Cortex of kidney (tissue), 1 donor: ENCODE measurements at places on chromosomes 6 and 20.

GRCh38 chr6:168089186-168090063, 10.4 kb upstream of the FRMD1 start:
- no peak for DNase-seq

- no peak for DNase-seq
Measured at GRCh38 chr20:21125072-21125848, 622 bp upstream of the KIZ start.

GRCh38 chr6:134634966-134635365, 314.9 kb downstream of the ALDH8A1 start:
- no peak for DNase-seq

DNA sequence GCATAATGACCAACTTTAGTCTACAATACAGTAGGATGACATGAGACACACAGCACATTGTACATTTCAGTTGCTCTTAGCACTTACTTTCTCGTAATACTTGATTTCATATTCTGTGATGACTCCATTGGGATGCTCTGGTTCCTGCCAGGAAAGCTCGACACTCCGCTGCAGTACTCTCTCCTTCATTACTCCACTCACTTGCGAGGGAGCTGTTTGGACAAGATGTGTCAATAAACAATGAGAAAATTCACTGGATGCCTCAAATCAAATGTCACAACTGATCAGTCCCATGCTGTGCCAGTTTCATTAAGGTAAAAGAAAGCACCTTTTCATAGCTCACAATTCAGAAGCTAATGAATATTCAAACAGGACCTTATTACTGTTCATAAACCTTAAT, 147.1 kb downstream of the EPHA7 start:
- no peak for DNase-seq

- DNase-seq, result no peak
Measured at GRCh38 chr6:23522792-23523547, 603.0 kb upstream of the NRSN1 start.

GRCh38 chr6:126907996-126908395, 210.5 kb upstream of the RSPO3 start:
- no peak for DNase-seq

DNA sequence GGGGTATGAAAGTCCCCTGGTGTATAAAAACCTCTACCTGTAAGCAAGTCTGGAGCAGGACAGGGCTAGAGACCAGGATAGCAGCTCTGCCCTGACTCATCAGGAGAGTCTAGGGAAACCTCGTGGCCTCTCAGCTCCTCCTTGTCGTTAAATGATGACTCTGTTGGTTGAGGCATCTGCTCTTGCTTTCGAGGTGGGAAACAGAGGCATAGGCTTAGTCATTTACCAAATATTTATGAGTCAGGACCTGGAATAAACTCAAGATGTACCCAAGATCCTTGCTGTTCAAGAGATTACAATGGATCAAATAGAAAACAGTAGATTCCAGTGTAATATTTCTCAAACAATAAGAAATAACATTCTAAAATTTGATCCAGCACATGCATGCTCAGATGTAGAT, 5.5 kb downstream of the MANBAL start:
- no peak for DNase-seq

GRCh38 chr6:156881687-156882629, 104.8 kb downstream of the ARID1B start:
- no peak for DNase-seq

DNA sequence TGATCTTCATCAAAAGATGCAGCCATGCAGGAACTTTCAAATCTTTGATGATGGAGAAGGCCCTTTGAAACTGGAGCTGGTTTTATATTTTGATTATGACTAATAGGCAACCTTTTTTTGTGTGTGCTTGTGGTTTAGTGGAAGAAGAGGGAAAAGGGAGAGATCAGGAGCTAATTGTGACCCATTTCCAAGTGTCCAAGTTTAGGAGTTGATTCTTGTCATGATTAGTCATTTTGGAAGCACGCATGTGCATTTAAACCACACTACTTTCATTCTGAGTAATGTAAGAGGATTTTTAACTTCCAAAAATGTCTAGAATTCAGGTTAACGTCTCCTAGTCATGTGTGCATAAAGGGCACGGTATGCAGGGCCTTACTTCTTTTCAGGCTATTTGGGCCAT, 3.5 kb downstream of the FOXO3 start:
- no peak for DNase-seq

GRCh38 chr6:25641940-25642666, 9.9 kb upstream of the SCGN start:
- DNase-seq, result no peak

GRCh38 chr20:14375416-14375985, 38.1 kb upstream of the FLRT3 start:
- DNase-seq, result no peak

- no peak for DNase-seq
Measured at GRCh38 chr6:132960720-132961119, 146.4 kb downstream of the RPS12 start.

DNA sequence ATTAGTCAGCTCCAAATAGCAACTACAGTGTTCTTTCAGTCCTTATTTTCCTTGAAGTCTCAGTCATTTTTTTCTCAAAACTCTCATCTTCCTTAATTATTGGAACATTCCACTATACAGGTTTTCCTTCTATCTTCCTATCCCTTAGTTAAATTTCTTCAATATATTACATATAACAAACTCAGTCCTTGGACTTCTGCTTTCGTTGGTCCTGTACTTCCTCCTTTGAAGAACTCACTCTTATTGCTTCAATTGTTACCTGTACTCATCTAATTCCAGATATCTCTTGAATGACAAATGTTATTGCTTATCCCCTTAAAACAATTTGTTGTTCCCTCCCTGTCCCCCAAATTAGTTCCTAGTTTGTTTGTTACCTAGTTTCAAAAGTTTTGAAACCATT, 67.7 kb upstream of the NOTCH4 start:
- DNase-seq, result no peak

- DNase-seq, result no peak
Measured at GRCh38 chr20:51386586-51386985, 155.9 kb downstream of the NFATC2 start.

DNA sequence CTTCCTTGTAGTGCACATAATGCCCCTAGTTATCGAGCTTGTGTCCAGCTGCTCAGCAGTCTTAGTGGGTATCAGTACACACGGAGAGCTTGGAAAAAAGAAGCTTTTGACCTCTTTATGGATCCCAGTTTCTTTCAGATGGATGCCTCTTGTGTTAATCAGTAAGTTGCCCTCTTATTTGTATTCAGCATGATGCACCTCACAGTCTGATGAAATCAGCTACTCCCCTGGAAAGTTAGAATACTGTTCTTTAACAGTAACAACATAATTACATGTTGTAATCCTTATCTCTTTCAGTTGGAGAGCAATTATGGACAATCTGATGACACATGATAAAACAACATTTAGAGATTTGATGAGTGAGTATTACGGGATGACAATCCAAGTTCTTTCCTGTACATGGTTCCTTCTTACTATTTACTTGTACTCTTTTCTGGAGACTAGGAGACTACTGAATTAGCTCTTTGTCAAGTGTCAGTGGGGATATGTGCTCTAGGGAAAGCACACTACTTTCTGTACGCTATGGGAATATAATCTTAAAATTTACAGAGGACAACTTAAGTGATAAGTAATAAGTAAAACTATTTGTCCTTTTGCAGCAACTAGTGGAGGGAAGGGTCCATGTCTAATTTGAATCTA, 39.1 kb downstream of the PGM3 start:
- DNase-seq, result no peak

DNA sequence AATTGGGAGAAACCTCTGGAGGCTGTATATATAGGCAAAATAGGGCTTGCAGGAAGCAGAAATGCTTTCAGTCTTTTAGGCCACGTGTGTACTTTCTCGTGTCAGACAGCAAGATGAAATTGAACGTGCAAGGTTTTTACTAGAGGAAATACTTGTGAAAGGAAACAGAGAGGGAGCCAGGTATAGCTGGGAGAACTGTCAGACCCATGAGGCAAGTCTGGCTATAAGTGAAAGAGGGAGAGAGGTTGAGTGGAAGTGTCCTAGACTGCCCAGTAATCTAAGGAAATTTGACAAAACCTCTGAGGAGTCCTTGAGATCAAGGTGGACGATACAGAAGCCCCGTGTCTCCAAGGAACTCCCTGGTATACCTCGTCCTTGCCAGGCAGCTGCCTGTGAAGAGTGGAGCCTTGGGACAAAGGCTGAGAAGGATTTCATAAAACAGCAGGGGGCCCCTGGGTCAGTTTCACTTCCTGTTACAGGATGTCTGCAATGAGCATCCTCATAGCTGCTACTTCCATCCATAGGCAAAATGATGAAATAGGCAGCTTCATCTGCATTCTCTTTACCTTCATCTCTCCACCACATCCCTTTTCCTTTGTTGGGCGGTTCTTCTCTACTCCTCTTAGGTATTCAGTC, 114.4 kb upstream of the MAP3K7 start:
- DNase-seq, result no peak

GRCh38 chr20:49685161-49685601, 28.5 kb downstream of the B4GALT5 start:
- DNase-seq, result no peak

DNA sequence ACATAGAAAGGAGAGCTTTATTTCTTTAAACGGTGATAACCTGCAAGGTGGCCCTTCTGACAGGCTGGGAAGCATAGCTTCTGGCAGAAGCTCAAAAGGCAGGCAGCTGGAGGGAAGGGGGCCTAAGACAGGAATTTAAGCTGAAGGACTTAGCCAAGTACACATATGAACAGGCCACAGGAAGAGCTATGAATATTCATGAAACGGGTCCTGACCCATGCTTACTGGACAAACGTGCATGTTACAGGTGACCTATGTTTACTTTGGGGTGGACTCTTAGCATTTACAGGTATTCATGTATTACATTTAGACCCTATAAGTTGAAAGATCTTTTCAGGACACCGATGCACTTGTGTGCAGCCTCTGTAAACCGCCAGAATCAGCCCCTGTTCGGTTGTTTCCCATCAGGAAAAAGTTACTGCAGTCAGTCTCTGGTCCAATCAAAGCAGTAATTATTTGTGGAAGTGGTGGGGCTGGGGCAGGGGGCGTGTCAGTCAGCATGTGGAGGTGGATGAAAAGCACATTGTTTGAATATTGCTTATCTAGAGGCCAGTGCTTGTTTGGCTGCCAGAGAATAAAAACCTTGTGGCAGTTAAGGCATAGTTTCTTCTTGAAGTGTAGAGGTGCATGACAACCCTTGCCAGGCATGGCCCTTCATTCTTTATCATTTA, 2.9 kb upstream of the GZF1 start:
- no peak for DNase-seq

GRCh38 chr20:4602297-4602631, 119.4 kb upstream of the PRND start:
- no peak for DNase-seq

- no peak for DNase-seq
Measured at GRCh38 chr6:782141-782540, 89.2 kb upstream of the EXOC2 start.

DNA sequence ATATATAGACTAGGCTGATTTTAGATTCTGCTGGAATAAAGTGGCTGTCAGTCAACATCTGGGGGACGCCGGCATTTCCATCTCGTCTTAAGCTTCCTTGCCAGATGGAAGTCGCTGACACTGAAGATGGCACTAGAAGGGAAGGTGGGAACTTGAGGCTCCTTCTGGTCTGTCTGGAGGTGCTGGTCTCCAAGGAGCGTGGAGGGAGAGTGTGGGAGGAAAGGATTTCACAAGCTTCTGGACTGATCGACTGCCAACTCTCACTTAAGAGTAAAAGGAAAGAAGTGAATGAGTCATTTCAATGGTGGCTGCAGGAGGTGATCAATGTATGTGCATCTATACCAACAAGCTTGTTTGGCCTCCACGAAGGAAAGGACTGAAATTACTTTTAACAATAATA, 40.4 kb downstream of the DUSP22 start:
- DNase-seq, result no peak

GRCh38 chr6:150887978-150888563, 22.6 kb downstream of the MTHFD1L start:
- DNase-seq, result no peak

DNA sequence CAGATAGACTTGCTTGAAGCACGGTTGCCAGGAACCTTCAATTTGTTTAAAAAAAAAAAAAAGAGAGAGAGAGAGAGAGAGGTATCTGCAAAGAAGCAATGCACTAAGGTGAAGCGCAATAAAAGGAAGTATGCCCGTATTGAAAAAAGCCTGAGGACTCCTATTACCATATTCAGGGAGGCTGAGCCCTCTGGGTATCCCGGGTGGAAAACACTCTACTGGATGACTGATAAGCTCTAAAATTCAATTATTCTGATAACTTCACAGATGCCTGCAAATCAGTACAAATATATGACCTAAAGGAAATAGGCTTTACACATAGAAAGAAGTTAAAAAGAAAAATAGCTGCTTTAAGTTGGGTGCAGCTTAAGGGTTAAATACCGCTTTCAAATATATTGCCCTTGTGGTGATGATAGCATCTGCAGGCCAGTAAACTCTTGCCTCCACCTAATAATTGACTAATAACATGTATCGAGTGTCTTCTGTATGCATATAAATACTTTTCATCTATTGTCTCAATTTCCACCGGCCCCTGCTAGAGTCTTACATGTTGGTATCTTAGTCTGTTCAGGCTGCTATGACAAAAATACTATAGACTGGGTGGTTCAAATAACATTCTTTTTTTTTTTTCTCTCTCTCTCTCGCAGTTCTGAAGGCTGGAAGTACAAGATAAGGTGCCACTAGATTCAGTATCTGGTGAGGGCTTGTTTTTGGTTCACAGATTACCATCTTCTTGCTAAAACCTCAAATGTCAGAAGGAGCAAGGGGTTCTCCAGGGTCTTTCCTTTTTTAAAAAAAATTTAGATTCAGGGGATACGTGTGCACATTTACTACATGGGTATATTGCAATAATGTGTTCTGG, 187.4 kb upstream of the JARID2 start:
- no peak for DNase-seq

- DNase-seq, result no peak
Measured at GRCh38 chr6:141248021-141248799, 884.5 kb upstream of the GJE1 start.

- no peak for DNase-seq
Measured at GRCh38 chr6:113120224-113120581, 736.9 kb upstream of the MARCKS start.

- no peak for DNase-seq
Measured at GRCh38 chr6:45933855-45934254, 81.8 kb downstream of the CLIC5 start.

DNA sequence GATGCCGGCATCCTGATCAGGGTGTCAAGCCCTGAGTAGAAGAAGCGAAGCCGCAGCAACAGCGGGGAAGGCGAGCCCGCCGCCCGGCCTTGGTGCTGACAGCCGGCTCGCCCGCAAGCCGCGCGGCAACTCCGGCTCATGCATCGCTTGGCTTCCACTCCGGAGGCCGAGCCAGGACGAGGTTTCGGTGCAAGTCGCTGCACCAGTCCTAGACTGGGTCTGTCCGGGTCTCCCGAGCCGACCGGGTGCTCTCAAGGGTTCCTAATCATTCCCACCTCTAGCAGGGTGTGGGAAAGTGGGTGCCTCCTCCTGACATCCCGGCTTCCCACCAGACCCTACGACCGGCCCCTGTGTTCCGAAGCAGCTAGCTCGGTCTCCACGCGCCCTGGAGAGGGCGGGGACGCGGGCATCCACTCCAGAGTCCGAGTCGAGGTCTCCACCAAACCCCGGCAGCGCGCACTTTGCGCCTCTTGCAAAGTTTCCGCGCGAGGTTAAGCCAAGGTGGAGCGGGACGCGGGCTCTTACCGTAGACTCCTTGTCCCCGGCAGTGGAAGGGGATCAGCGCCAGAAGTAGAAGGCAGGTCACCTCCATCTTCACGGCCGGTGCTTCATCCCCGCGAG, 1.4 kb downstream of the MDGA1 start:
- no peak for DNase-seq
